ENCODE measurements at places on chromosomes 13 and 19.
A peak's percentile ranks its signal among the peaks of the same experiment; 100 is the strongest.

DNA sequence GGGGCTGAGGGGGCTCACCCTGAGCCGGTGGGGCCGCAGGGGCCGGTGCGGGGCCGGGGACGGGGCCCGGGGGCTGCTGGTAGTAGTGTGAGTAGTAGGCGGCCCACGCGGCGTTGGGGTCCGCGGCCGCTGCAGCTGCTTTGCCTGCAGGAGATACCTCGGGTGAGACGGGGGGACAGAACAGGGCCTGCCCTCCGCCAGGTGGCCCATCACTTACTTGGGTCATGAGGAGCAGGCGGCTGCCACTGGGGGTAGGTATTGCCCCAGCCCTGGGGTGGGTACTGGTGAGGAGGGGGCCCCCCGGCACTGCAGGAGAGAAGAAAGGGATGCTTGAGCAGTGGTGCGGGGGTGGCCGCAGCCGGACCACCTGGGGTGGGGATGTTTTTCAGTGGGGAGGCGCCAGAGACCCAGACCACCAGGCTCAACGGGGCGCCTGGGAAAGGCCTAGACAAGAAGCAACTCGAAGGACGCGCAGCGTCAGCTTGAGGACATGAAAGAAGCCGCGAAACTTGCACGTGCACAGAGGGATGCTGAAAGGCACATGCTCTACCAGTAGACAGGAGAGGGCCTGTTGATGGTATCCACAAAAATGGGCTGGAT lies 8.9 kb downstream of the KHSRP start:
- no peak for DNase-seq

DNA sequence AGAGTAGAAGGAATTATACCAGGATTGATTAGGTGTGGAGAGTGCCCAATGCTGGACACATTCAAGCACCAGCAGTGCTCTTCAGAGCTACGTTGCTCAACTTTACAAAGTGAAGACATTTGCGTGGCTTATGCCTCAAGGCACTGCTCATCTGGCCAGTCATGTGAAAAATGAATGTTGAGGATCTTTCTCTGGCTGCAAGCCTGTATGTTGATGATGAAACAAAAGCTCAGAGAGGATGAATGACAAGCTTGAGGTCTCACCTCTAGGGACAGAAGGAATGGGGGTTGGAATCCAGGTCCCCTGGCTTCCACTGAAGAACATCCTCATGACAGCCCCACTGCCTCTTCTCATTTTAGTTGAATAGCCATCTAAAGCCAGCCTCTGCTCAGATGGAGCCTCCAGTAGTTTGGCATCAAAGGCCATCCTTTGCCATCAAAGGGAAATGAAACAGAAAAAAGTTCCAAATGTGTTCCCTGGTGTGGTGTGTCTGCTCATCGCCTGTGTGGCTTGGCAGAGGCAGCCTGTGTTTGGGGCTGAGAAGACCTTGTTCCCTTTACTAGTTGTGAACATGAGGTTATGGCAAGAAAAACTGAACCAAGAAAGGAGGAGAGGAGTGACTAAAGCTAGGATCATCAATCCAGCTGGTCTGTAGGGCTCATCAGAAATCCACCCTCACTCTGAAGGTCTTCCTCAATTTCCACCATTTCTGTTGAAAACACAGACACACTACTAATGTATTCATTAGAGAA lies 114.0 kb upstream of the KL start:
- DNase-seq = no peak

DNA sequence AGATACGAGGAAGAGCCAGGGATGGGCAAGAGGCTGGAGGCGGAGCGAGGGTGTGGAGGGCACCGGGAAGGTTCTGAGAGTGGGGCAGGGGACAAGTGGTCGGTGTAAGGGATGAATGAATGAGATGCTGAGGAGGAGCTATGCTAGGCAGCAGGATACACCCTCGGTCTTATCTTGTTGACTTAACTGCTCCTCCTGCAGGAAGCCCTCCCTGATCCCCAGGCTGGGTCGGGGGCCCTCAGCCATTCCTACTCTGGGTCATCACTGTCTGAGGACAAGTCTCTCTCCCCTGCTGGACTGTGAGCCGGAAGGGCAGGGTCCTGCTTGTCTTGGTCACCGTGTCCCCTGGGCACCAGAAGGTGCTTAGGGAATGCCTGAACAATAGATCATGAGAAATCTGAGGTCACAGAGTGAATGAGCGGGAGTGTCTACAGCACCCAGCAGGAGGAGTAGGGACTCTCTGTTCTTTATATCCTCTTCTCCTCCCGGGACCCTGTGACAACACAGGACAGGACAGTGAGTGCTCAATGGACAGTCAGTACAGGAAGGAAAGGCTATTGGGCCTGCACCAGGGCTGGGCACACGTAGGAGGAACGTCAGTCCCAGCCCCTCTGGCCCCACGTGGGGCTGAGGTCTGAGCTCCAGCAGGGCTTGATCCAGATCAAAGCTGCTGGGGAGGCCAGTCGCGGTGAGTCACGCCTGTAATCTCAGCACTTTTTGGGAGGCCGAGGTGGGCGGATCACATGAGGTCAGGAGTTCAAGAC lies 6.5 kb downstream of the NKPD1 start:
- no peak for DNase-seq

DNA sequence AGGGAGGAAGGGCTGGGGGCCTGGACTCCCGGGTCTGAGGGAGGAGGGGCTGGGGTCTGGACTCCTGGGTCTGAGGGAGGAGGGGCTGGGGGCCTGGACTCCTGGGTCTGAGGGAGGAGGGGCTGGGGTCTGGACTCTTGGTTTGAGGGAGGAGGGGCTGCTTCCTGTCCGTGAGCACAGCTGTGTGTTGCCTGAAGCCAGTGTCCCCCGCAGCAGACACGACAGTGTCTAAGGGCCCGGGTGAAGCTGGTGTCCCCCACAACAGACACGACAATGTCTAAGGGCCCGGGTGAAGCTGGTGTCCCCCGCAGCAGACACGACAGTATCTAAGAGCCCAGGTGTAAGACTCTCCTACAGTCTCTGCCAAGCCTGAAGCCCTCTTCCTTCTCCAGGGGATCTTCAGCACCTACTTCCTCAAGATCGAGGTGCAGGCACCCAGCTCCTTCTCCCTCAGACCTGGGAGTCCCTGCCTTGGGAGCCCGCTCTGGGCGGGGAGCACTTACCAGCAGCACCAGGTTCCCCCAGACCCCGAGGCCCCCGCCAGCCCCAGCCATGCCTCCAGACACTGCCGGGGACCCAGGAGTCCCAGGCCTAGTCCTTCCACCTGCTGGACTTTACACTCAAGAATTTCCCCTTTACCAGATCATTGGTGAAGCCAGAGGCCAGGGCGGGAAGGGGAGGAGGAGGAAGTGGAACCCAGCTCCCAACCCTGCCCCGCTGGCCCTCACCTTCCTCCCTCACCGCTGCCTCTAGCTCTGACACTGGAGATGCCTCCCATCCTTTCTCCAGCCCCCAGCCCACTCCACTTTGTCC lies at the start of gene PTPRH:
Gene PTPRH, minus strand, starts transcription at position 622 of the 813 bp plus-strand sequence. Its CDS starts 68 bp downstream, at position 554.
- DNase-seq = no peak

- DNase-seq = no peak
Observed at GRCh38 chr13:95706356-95706755, 29.4 kb downstream of the DNAJC3 start.

- no peak for DNase-seq
Observed at GRCh38 chr13:81381560-81381959, 1040.6 kb upstream of the SPRY2 start.

DNA sequence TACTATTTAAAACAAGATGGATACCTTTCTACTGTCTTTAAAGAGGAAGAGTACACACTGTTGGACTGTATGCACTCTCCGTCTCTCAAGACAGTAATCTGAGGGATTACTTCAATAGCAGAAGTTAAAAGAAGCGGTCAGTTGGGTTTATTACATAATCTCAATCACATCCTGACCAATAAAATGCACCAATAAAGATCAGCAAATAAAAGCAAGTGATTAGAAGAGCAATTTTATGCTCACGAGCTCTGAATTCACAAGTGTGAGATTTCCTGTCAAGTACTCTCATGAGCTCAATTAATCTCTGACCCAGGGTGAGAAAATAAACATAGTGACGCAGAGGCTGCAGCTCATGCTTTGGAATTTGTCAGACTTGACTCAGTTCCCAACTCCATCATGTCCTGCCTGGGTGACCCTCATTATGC lies 12.2 kb downstream of the ABCC4 start:
- no peak for DNase-seq

DNA sequence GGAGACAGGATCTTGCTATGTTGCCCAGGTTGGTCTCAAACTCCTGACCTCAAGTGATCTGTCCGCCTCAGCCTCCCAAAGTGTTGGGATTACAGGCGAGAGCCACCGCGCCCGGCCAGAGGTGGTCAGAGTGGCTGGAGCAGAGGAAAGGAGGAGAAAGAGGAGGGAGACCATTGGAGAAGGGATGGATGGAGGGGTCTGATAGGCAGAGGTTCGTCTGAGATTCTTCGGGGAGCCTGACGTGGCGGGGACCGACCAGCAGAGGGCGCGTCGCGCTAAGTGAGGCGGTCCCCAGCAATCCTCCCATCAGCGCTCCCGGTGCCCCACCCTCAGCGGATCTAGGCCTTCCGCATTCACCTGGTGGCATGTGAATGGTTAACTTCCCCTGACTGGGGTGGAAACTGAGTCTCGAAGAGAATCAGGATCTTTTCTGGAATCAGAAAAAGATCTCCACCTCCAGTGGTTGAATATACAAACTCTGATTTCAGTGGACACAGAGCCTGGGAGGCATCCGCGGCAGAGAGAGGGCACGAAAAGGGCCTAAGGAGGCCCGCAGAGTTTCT lies 8.8 kb downstream of the GTPBP3 start:
- DNase-seq = peak; percentile 66

- DNase-seq = no peak
Observed at GRCh38 chr13:43054803-43055802, 31.7 kb downstream of the DNAJC15 start.

GRCh38 chr19:1590641-1591397 lies 1.8 kb downstream of the MBD3 start:
- DNase-seq = peak; percentile 11

- no peak for DNase-seq
Observed at GRCh38 chr13:85283408-85283807, 515.8 kb downstream of the SLITRK6 start.

DNA sequence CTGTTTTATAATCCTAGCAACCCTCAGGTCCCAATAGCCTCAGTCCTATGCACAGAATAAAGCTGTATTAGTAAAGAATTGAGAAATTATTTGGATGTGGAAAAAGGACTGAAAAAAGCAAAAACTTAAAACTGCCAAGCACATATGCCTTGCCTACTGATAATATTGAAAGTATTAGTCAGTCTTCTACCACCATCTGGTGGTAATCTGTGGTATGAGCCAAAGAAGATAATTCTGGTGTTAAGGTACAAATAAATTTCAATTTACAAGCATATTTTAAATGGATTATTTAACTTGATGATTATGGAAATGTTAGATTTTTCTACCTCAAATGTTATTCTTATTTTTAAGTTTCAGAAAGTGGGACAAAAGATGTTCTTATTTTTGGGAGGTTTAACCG lies 460.3 kb upstream of the KLHL1 start:
- no peak for DNase-seq

- DNase-seq = no peak
Observed at GRCh38 chr19:58000677-58001076, 1.9 kb downstream of the ZNF606 start.

- no peak for DNase-seq
Observed at GRCh38 chr19:38252941-38253691, 3.1 kb downstream of the PPP1R14A start.

GRCh38 chr19:3617463-3617862 lies 9.1 kb downstream of the CACTIN start:
- no peak for DNase-seq

GRCh38 chr19:10835089-10835753 lies 791 bp downstream of the TMED1 start:
- no peak for DNase-seq

- no peak for DNase-seq
Observed at GRCh38 chr13:60690604-60691003, 293.6 kb downstream of the TDRD3 start.

DNA sequence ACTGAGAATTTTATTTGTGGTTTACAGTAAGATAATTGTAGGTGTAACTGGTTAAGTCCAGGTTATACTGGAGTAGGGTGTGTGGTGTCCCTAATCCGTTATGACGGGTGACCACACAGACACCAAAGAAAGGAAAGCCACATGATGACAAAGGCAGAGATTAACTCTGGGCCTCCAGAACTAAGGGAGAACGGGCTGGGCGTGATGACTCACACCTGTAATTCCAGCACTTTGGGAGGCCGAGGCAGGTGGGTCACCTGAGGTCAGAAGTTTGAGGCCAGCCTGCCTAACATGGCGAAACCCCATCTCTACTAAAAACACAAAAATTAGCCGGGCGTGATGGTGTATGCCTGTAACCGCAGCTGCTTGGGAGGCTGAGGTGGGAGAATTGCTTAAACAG lies 10.2 kb upstream of the FUT2 start:
- no peak for DNase-seq

DNA sequence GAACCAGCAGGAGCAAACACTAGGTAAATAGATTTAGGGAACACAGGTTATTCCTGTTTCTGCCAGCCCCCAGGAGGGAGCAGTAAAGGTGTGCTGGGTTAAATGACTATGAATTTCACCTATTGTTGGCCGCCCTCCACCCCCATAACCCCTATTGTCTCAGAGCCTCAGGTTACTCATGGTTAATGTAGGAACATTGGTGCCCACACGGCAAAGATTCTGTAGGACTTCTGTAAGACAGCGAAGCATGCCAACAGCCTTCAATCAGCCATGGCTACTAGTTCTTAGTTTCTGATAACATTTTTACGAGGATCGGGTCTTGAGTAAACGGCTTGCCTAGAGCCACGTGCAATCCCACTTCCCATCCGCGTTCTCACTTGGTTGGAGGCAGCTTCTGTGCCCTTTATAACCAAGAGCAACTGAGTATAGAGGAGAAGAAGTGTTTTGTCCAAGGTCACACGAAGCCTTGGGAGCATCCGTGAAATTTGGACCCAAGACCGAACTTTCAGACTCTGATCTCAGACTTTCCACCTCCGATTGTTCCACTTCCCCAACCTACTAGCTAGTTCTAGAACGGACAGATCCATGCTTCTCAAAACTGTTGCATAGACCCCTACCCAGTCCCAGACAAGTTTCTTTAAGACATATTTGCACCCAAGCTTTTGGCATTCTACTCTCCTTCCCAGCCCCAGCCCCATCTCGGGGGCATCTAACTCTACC lies 5.1 kb upstream of the CACNG8 start:
- DNase-seq = no peak

DNA sequence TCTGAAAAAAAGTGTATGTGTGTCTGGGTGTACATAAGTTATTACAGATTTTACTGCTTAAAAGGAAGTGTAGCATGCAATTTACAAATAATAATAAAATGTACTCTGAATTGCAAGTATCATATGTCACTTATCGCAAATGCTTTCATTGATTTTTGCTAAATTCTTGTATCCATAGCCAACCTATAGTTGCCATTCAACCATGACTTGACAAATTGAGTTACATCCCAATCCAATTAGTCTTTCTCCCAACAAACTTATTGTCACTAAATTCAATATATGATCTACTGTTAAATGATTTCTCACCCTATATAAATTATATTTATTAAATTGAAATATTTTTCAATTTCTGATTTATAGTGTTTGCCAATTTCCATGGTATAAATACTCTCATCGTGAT lies 17.3 kb upstream of the SUPT20H start:
- no peak for DNase-seq

- no peak for DNase-seq
Observed at GRCh38 chr19:8641908-8642547, 11.6 kb downstream of the NFILZ start.
